ENCODE measurements at places on chromosomes 4 and X.
A peak's percentile ranks its signal among the peaks of the same experiment; 100 is the strongest.

GRCh38 chrX:13252726-13253125 lies 67.1 kb downstream of the ATXN3L start:
- no peak for DNase-seq

GRCh38 chrX:70427365-70427764 lies 4.3 kb downstream of the GDPD2 start:
- DNase-seq = no peak

GRCh38 chrX:114611018-114611619 lies 27.2 kb downstream of the HTR2C start:
- peak; percentile 12 for DNase-seq

DNA sequence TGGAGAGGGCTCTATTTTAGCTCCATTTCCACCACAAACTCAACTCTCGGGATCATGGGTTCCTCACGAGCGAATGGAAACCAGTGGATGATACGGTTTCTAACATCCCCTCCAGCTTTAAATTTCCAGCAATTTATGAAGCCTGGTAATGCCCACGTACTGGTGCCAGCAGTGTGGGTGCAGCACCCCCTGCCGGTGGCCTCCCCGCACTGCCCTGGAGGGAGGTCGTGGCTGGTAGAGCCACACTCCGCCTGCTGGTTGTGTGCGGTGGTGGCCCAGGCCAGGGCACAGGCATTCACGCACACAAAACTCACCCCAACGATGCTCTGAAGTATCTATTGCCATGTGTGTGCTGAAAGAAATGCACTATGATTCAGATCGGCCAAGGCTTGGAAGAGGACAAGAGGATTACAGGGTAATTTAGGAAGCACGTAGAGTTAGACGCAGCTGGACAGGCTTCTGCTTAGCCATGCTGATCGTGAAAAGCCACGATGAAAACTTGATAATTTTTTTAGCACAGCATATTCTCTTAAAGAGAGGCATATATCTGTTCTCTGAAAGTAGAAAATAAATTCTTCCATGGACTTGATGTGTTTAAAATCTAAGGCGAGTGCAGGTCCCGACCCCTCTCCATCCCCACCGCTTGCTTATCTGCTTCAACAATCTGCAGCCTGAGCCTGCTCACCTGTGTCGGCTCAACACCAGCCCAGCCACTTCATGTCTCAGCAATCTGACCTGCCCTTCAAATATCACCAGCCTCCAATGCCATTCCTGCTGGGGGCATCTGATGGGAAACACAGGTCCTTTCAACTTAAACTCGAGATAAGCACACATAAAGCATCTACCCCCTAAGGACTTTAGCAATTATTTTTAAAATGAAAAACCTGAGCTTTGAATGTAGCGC lies 59.1 kb downstream of the SCD5 start:
- DNase-seq = no peak

- DNase-seq = no peak
These were observed 311.6 kb upstream of the GALNT7 start for GRCh38 chr4:172857026-172857425.

DNA sequence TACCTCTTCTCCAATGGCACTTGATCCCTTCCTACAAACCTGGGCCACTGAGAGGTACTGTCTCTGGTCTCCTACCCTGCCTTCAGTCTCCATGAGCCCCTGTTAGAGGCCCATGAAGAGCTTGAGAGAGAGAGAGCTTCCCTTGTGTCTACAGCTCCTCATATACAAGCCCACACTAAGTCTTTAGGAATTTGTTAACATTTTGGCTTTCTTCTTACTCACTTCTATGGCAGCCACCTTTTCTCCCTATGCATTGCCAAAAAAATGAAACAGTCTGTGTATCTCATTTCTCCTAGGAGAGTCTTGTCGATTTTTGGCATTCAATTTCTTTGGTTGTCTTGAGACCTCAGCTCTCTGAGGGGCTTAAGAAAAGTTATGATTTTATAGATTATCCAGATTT lies 90.9 kb upstream of the LNX1 start:
- no peak for DNase-seq

DNA sequence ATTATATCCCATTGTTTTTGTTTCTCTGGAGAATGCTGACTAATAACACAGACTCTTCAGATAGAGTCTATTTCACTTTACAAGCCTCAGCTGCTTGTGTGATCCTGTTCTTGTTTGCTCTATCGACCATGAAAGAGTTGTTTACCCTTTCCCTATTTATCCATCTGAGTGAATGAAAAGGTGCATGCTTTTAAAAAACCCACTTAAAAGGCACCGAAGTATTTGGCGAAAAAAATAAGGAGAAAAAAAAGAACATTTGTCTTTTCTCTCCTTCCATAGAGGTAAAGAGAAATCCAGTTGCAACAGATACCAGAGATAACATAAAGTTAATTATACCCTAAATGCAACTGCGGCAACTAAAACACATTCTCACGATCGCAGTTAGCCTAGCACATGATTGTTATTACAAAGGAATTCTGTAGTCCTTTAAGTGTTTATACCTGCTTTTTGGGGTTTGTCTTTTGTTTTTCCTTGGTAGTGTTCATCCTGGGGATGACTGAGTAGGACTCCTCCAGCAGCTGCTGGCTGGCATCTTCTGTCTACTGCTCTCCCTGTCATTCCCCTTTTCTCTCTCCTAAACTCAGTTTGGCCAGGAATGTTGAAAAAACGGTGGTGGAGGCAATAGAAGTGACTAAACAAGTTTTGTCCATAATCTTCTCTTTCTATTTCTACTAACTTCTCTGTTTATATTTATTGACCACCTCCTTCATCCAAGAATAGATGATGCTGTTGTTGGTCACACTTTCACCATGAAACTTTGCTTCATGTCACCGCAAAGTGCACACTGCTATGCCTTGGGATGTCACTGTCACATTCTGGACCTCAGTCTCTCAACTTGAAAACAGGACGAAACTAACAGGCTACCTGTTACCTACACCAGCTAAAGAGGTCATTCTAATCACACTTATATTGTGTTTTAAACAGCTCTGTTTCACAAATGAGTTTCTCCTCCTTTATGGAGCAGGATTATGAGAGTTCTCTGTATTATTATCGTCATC lies 41.9 kb upstream of the FRAS1 start:
- no peak for DNase-seq

- DNase-seq = no peak
These were observed 260.9 kb downstream of the SLC7A11 start for GRCh38 chr4:137981277-137981676.

DNA sequence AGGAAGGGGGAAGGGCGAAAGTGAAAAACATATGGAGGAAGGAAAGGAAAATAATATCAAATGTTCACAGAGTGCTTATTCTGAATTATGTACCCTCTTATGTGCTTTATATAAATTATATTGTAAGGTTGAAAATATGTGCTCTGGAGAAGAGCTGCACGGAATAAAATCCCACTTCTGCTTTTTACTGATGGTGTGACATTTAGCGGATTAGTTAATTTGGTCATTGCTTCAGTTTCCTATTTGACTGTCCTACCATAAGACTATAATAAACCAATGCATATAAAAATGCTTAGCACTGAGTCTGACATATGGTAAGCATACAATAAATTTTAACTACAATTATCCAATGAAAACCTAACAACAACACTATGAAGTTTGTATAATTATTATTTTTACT lies 86.2 kb downstream of the NPFFR2 start:
- DNase-seq = no peak

DNA sequence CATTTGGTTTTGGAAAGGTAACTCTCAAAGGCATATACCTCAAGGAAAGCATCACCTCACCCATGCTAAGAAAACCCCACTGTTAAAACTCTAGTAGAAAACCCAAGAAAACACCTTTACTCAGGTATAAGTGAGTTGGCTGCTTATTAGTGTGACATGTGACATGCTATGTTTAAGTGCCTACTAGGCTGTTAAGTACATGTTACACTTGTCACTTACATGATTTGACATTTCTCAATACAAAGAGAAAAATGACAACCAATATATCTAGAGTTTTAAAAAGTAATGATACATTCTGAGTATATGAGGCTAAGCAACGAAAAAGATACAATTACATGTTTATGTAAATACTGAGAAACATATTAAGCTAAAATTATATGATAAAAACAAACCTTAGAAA lies 1548.3 kb upstream of the TENM3 start:
- DNase-seq = no peak

All from smooth muscle cell of the brain vasculature (primary cell).